Activated CD8-positive, alpha-beta memory T cell treated with anti-CD3 and anti-CD28 coated beads for 24 hours (primary cell): ENCODE measurements at places on chromosomes 6 and 20.
A peak's percentile ranks its signal among the peaks of the same experiment; 100 is the strongest.

- DNase-seq: peak; percentile 76
Observed at GRCh38 chr6:42402184-42402583, 49.5 kb downstream of the TRERF1 start.

DNA sequence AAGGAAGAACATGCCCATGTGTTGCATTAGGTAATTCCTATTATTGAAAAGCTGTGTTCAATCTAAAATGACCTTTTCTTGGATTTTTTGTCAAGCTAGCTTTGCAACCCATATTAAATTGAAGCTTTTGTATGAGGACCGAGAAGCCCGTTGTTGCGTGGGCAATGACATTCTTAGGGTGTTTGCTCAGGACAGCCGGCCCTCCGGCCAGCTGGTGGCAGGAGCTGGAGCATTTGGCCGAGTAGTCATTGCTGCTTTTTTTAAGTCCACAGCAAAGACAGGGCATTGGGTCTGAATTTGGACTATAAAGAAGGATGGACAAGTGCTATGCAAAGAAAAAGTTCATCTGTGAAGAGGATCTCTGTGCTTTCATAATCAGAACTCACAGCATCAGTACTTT is 365.8 kb downstream of the SAMD5 start:
- no peak for DNase-seq

DNA sequence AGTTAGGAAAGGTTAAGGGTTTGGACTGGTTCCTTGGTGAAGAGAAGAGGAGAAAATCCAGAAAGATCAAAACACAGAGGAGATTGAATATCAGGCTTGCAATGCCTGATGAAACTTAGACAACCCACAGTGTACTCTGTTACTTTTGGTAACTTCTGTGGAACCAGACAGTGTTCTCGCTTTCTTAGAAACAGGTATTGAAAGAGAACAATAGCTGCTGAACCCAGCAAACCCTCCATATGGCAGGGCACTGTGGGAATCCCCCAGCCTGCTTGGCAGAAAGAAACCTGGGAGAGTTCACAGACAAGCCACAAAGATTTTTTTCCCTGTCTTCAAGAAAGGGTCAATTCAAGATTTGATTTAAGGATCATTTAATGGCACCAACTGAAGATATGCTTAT is 342.8 kb downstream of the FOXA2 start:
- DNase-seq: no peak

- DNase-seq: no peak
Observed at GRCh38 chr20:38393259-38393658, 41.9 kb downstream of the SNHG17 start.

DNA sequence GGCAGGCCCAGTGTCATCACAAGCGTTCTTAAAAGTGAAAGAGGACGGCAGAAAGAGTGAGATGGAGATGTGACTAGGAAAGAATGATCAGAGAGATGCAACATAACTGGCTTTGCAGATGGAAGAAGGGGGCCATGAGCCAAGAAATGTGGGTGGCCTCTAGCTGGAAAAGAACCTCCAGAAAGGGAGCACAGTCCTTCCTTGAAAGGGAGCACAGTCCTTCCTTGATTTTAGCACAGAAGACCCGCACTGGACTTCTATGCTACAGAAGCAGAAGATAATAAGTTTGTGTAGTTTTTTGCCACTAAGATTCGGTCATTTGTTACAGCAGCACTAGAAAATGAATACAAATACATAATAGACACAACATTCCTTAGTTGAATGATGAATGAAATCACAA is 7.0 kb upstream of the LZTS3 start:
- DNase-seq: no peak

- DNase-seq: no peak
Observed at GRCh38 chr6:31870385-31870921, 7.8 kb upstream of the NEU1 start.

GRCh38 chr20:40724566-40724965 is 35.5 kb upstream of the MAFB start:
- DNase-seq: no peak

DNA sequence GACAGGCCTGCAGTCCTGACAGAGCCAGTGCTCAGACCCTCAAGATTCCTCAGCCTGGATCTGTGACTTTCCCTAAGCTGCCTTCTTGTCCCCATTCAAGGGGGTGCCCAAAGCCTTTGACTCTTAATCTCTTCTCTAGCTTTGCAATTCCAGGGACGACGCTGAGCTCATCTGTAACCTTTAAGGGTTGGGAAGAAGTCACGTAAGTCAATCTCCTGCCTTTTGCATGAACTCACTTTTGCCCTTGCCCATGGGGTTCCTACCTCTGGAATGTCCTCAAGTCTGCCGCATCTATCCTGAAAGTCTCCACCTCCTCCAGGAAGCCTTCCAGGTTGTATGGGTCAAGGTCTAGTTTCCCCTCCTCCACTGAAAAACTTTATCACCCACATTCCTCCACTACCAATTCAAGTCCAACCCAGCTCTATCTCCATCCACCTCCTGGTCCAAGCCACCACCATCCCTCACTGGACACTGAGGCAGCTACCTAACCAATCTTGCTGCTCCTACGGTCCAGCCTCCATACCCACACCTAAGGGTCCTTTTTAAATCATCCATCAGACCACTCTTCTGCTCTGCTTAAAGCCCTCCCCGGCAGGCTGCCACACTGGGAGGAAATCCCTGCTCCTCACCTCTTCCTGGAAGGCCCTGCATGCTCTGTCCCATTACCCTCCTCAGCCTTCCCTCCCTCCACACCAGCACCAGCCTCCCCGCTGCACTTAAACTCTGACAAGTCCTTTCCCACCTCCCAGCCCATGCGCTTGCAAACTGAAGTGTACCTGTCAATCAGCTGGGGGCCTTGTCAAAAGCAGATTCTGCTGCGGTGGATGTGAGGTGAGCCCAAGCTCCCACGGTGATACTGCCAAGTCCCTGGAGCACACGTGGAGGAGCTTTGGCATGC is 29.7 kb downstream of the PREX1 start:
- no peak for DNase-seq

DNA sequence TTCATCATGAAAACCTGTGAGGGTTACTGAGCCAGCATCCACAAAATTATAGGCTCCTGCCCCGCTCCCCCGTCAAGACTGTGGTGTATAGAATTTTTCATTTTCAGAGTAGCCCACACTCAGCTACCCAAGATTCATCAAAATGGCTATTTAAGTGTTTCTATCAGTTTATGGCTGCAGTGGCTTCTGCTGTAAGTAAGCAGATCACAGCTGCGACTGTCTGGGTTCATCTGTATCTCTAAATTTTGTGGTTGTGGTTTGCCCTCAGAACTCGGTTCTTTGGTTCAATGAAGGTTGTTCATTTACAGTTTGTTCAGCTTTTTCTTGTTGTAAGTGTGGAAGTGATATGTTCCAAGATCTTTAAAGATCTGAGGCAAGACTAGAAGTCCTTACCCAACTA is 284.2 kb downstream of the DOK5 start:
- DNase-seq: no peak

DNA sequence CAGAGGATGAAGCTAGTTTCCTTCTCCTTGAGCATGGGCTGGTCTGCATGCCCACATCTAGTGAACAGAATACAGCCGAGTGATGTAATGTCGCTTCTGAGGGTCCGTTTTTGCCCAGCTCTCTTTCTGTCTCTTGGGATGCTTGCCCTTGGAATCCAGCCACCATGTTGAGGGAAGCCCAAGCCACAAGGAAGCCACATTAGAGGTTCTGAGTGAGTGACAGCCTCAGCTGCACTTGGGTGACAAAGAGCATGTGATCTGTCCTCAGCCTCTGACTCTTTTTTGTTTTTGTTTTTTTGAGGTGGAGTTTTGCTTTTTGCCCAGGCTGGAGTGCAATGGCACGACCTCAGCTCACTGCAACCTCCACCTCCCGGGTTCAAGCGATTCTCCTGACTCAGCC is 100.6 kb upstream of the SALL4 start:
- no peak for DNase-seq

DNA sequence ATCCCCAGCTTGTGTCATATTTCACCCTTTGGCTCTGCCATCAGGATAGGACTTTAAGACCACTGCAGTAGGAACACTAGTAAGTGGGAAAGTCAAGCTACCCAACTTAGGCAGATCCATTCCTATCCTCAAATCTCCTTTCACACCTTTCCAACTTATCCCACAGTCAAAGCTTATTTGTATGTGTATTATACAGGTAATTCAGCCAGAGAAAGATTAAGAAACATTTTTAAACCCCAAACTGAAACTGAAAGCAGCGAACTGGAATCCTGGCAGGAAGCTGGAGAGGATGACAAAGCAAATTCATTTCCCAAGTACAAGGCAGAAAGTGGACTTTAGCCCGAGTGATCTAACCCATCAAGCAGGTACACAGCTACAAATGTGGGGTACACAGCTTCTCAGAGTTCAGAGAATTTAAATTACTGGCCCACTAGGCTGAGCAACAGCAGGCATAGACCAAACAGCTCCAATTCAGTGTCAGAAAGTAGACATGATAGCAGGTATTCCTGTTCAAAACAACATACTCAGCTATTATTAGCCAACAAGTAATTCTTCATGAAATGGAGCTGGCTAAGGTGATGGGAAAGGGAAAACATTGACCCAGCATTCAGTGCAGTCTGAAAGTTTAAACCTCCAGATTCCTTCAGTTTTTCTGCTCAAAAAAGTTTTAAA is 39.1 kb downstream of the ILRUN start:
- DNase-seq: no peak

GRCh38 chr20:45301824-45302271 is 4.8 kb upstream of the RBPJL start:
- DNase-seq: no peak

- DNase-seq: no peak
Observed at GRCh38 chr20:15278041-15278440, 940.6 kb upstream of the FLRT3 start.

- no peak for DNase-seq
Observed at GRCh38 chr6:140541288-140541687, 1166.8 kb upstream of the CITED2 start.

DNA sequence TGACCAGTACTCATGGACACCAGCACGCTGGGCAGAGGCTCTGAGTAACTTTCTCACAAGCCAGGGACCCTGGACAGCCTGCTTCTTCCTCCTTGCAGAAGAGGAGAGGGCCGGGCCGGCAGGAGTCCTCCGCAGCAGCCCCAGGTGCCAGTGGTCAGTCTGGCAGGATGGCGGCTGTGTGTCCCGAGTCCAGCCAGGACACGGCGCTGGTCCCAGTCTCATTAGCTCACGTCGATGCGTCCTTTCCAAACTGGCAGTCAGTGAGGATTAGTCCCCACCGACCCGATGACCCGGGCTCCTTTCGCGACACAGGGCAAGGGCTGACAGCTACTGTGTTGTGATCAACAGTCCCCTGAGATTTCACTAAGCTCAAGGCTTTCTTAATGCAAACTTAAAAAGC is 267.0 kb downstream of the TAF4 start:
- no peak for DNase-seq

DNA sequence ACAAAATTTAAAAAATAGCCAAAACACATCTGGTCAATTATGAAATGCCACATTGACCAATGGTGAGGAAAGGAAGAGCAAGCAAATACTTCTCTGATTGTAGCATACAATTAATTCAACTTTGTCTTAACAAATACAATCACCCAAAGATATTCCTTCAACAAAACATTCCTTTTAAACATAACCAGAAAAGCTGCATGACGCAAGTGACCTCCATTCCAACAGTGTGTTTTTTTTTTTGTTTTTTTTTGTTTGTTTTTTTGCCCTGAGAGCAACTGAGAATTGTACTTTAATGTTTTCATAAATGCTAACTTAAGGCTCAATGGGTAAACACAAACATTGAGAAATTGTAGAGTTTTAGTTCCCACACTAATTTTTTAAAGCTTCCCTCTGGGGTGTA is 184.4 kb downstream of the PTPRK start:
- no peak for DNase-seq

DNA sequence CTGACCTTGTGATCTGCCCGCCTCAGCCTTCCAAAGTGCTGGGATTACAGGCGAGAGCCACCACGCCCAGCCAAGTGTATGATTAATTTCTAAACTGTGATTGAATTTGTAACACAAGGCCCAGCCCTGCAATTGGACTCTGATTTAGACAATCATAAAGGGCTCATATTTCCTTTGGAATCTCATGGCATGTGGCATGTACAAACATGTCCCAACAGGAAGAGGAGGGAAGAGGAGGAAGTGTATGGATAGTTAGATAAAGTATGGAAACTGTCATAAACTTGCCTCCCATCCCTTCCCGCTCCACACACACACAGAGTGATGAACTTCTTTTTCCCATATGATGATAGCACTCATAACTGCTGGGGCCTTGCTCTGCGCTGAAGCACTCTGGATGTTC is 27.2 kb upstream of the QKI start:
- no peak for DNase-seq

DNA sequence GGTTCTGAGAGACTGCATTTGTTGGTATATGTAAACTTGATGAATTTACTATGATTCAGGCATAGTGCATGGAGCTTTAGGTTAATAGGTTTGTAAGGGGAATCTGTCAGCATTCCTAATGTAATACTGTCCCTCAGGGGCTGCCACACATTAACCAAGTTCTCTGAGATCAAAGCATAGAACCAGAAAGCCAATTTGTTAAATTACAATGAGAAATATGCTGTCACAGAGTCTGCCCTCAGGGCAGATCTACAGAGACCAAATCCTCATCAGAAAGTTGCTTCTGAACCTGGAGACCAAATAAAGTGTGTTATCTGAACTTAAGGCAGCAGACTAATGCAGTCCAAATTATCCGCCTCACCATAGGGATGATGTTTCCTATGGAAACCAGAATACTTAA is 250.8 kb upstream of the HTR1E start:
- no peak for DNase-seq

DNA sequence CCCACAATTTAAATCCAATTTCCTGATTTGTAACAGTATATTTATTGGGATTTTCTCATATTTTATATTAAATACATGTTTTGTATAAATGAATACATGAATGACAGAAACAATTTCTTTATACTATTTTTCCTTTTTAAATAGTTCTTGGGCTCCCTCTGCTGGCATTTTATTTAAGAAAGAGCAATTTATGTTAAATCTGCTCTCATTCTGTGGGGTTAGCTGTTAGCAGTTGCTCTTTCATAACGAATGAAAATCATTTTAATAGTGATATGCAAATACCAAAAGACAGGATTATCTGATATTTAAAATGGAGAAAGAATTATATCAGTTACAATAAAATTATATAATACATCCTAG is 118.3 kb downstream of the RALGAPA2 start:
- no peak for DNase-seq

GRCh38 chr6:135633573-135633972 is 136.0 kb upstream of the AHI1 start:
- DNase-seq: no peak

- DNase-seq: no peak
Observed at GRCh38 chr6:136113736-136114173, 136.4 kb downstream of the MTFR2 start.

DNA sequence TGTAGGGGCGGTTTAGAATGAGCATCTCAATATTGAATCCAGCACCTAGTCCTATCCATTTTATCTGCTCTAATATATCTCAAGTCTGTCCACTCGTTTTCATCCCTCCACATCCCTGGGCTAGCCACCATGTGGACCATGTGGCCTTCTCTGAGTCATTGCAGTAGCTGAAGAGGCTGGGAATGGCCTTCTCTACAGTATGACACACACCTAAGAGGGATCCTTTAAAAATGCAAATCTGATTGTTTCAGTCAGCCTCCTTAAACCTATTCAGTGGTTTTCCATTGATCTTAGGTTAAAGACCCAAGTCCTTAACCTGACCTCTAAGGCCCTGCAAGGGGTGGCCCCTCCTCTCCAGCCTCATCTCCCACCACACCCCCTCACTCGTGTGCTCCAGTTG is 9.4 kb downstream of the RING1 start:
- DNase-seq: no peak

- DNase-seq: no peak
Observed at GRCh38 chr6:114735025-114735735, 392.4 kb upstream of the HS3ST5 start.

- DNase-seq: no peak
Observed at GRCh38 chr6:81777586-81778268, 25.2 kb upstream of the TENT5A start.
